ENCODE measurements at places on chromosomes 13 and 19. TPM values are rescaled to one million over a fixed set of nuclear protein-coding genes. Genes with fewer than 3 reads are reported as not detected.

GRCh38 chr19:1026783-1027649 lies 608 bp downstream of the CNN2 start:
- DNase-seq = no peak
- no peak overlapping the region for H3K27ac ChIP-seq
- no peak overlapping the region for H3K4me3 ChIP-seq
- no peaks in the 10 kb centered on the region for H3K36me3 ChIP-seq
- peaks cover 13% of the 10 kb centered on the region for H3K4me1 ChIP-seq

GRCh38 chr13:39364947-39365468 lies 238.0 kb downstream of the LHFPL6 start:
- no peaks in the 10 kb centered on the region for H3K36me3 ChIP-seq
- H3K27me3 ChIP-seq = no peaks in the 10 kb centered on the region
- H3K4me1 ChIP-seq = no peaks in the 10 kb centered on the region

GRCh38 chr13:41500511-41500910 lies 43.2 kb downstream of the RGCC start:
- DNase-seq = no peak
- H3K4me1 ChIP-seq = no peaks in the 10 kb centered on the region
- no peak overlapping the region for H3K27ac ChIP-seq
- H3K36me3 ChIP-seq = no peaks in the 10 kb centered on the region
- H3K4me3 ChIP-seq = no peak overlapping the region
- no peaks in the 10 kb centered on the region for H3K27me3 ChIP-seq

DNA sequence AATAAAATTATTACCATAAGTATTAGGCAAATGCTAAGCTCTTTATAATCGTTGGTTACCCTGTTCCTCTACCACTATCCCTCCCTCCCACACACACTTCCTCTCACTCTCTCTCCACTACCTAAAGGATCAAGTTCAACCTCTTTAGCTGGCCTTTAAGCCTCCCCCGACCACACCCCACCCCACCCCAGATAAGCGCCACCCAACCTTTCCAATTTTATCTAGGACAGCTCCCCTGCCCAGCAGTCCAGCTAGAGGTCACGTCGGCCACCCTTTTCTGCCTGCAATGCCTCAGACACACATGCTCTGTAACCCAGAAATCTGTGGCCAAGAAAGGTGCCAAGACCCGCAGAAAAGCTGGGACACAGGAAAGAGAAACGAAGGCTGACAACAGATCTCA lies 1.1 kb downstream of the LYPD4 start:
- H3K4me3 ChIP-seq = no peak overlapping the region
- no peaks in the 10 kb centered on the region for H3K4me1 ChIP-seq
- H3K36me3 ChIP-seq = no peaks in the 10 kb centered on the region
- no peak for DNase-seq

PABPC3 gene
- total RNA-seq = 0.14 TPM

KCNN1 gene
- 0.22 TPM for total RNA-seq
